Stimulated activated CD4-positive, alpha-beta T cell treated with anti-CD3 and anti-CD28 coated beads, TNF-alpha, amount 100 ng/mL, for 48 hours (primary cell): ENCODE measurements at places on chromosomes 5 and 9.
A peak's percentile ranks its signal among the peaks of the same experiment; 100 is the strongest.

DNA sequence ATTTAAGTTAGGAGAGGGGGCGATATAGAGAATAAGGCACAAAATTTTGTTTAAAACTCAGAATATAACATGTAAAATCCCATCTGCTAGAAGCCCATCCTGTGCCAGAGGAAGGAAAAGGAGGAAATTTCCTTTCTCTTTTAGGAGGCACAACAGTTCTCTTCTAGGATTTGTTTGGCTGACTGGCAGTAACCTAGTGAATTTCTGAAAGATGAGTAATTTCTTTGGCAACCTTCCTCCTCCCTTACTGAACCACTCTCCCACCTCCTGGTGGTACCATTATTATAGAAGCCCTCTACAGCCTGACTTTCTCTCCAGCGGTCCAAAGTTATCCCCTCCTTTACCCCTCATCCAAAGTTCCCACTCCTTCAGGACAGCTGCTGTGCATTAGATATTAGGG lies 18.3 kb downstream of the MOCS2 start:
- DNase-seq: no peak

DNA sequence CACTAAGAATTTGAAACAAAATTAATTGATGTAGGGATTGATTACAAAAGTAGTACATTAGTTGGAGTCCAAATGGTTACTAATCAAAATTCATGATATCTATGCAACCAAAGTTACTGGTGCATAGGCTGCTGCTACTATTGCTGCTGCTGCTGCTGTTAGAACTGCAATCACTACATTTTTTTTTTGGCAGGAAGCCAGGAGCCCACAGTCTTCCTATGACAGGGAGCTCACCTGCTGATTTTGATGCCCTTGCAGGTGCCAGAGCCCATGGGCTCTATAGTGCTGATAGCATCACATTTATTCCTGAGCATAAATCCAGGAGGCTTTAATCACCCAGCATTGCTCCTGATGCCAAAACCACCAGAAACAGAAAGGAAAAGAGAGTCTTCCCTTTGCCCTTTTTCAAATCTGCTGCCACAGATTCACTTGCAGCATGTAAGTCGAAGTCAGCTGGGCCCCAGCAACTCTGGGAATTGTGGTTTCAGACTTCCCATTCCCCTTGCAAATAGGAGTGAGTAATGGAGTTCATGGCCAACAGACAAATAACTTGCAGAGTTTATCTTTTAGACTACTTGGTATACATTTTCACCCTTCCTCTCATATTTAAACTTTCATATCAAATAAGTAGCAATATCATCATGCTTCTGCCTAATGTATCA lies 17.6 kb downstream of the SLCO6A1 start:
- no peak for DNase-seq

GRCh38 chr5:107242411-107243219 lies 428.1 kb downstream of the EFNA5 start:
- no peak for DNase-seq

- no peak for DNase-seq
Observed at GRCh38 chr5:86376214-86376613, 241.5 kb upstream of the COX7C start.

GRCh38 chr5:95842854-95843544 lies 20.5 kb upstream of the GLRX start:
- no peak for DNase-seq

DNA sequence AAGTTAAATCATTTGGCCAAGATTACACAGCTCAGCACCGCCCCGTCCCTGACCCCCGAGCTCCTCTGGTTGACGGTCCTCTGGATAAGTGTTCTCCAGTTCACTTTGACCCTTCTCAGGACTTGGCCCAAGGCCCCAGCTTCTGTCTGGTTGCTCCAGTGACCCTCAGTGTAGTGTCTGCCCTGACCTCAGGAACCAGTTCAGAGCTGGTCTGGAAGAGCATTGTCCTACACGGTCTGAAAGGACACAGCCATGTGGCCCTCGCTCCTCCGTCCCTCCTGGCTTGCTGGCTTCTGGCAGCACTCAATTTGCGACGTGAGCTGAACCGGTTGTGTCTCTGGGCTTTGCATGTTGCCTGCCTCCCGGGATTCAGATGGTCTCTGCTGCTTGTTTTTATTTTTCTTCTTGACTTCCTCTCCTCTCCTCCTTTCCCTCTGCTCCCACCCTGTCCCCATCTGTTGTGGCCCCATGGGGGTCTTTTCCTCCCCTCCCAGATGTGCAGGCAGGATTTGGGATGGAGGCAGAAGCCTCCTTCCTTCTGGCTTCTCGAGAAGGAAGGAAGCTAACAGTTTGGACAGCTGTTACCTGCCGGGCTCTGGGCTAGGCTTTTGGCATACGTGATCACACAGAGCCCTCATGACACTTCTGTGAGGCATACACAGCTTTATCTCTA lies 72.0 kb downstream of the PPARGC1B start:
- DNase-seq: no peak

DNA sequence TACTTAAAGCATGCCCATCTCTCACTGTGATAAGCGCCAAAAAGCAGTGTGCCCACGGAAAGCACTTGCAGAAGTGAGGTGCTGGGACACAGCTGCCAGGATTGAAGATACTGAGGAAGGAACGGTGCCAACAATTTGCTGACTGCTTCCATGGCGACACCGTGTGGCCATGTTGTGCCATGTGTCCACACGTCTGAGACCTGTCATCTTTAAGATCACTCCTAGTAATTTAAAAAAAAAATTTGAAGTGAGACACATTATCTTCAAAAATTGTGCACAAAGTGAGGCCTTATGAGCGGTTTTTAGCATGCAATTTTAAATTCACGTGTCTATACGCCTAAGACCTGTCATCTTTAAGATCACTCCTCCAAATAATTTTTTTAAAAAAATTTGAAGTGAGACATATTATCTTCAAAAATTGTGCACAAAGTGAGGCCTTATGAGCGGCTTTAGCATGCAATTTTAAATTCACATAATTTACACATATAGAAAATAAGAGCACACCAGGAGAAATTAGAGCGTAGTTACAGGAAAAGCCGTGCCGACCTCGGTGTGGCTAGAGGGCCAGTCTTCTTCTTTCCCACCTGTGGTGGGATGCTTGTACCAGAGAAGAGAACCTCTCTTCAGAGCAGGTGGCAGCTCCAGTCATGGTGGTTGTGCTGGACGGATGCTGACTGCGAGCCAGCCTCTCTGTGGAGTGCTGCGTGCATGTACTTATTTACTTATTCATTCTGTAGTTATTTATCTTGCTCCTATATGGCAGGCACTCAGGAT lies 21.4 kb upstream of the FLT4 start:
- DNase-seq: no peak

DNA sequence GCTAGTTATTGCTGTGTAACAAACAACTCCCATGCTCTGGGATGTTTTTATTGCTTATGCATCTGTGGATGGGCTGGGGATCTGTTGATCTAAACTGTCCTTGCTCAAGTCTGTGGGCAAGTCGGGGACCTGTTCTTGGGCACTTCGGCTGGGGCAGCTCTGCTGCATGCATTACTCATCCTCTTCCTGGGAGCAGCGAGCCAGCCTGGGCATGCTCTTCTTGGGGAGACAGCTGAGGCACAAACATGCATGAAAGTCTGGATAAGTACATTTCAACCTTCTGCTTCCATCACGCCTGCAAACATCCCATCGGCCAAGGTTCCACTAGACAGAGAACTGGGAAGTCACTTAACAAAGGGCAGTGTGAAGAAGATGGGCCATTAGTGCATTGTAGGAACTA lies 66.3 kb downstream of the ANKRD33B start:
- DNase-seq: no peak

DNA sequence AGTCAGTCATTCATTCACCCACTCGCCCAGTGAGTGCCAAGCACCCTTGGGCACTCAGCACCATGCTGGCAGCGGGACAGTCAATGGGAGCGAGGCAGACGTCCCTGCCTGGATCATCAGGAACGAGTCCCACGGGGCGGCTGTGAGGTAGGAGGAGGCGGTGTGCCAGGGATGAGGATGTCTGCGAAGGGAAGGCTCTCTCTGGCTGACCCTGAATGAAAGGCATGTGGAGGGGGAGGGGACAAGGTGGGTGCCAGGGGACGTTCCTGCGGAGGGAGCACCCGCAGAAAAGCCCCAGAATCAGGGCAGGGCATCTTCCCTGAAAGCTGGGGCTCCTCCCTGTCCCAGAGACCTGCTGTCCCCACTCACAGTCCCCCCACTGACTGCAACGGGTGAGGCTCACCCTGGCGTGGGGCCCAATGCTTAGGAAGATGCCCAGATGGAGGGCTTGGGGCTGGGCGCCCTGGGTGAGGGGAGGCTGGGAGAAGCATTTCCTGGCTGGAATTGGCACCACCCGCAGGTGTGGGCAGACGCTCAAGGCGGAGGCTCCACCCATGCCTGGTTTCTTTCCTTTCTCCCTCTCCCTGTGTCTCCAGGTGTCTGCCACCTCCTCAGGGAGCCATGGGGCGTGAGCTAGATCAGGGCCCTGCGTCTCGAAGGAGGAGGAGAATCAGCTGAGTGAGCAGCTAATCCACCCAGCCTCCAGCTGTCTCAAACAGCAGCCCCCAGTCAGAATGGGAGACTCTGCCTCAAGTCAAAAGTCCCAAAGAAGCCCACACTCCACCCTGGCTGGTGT lies 179.0 kb upstream of the PPP1R26 start:
- DNase-seq: no peak

GRCh38 chr9:684941-685340 lies 156.6 kb upstream of the DMRT1 start:
- DNase-seq: no peak

DNA sequence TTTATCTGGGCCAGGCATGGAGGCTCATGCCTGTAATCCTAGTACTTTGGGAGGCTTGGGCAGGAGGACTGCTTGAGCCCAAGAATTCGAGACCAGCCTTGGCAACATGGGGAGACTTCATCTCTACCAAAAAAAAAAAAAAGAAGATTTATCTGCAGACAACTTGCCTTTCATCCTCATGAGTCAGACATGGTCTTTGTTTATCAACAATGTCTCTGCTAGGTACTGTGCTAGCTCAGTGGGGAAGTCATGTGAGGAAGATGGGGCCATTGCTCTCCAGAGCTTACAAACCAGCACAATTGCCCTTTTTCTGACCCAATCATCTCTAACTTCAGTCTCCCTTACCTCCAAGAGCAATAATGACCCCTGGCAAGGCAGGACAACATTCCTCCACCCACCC lies 1.6 kb downstream of the URM1 start:
- DNase-seq: no peak

DNA sequence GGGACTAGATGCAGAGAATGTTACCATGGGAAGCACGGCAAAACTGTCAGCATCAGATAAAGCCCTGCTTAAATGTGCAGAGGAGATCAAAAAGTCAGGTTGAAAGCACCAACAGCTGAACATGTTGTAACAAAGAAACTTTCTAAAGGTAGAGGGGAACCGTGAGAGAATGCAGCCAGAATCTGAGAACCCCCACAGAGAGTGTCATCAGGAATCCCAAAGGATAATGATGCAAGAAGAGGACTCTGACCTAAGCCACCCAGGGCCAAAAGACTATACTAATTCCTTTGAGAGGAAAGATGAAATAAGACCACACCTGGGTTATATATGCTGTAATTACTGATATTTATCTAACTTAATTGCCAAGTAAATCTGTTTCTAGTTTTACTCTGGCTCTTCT lies 116.6 kb downstream of the PCSK1 start:
- DNase-seq: no peak

- no peak for DNase-seq
Observed at GRCh38 chr5:82597437-82597836, 319.3 kb upstream of the RPS23 start.

GRCh38 chr9:136193127-136193890 lies 11.6 kb downstream of the LHX3 start:
- DNase-seq: no peak

GRCh38 chr9:77587851-77588250 lies 60.3 kb downstream of the GNA14 start:
- DNase-seq: no peak

GRCh38 chr5:135997673-135998335 lies 31.0 kb upstream of the TGFBI start:
- DNase-seq: no peak

- DNase-seq: no peak
Observed at GRCh38 chr5:15013654-15014463, 142.3 kb upstream of the ANKH start.

- DNase-seq: no peak
Observed at GRCh38 chr5:132635873-132636272, 22.1 kb upstream of the IL13 start.

DNA sequence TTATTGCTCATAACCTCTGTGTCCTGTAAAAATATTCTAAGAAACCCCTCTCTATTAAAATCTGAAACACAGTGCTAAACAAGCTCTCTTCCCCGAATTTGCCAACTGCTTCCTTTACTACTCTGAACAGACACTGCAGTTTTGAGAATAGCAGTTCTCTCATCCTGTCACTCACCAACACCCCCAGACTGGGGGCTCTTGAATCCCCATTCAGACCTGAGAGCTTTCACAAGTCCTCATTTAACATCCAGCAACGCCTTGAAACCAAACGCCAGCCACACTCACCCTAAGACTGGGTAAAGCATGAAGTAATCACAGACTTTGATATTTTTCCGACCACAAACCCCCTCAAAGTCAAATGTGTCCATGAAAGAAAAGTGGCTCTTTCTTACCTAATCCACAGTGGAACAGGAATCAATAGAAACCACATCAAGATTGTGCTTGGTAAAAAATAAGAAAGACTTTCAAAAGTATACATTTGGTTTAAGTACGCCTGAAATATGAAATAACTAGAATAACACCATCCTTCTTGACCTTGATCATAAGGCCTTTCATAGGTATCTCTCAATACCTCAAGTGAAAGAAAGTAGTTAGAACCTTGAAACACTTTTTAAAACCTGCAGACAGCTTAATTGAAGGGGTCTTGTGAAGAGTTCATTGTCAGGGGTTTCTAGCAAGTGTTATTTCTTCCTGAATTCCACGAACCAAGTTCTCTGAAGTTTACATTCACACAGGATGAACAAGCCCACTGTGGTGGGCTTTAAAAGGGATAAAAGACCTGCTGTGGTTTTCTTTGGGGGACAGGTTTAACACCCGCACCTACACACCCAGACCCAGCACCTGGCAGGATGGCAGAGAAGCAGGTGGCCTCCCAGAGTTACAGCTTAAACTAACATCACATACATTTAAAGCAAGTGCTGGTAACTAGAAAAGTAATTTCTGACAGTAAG lies 412.6 kb downstream of the MLLT3 start:
- DNase-seq: peak; percentile 32

GRCh38 chr9:114790521-114790920 lies 15.3 kb downstream of the TNFSF15 start:
- no peak for DNase-seq

DNA sequence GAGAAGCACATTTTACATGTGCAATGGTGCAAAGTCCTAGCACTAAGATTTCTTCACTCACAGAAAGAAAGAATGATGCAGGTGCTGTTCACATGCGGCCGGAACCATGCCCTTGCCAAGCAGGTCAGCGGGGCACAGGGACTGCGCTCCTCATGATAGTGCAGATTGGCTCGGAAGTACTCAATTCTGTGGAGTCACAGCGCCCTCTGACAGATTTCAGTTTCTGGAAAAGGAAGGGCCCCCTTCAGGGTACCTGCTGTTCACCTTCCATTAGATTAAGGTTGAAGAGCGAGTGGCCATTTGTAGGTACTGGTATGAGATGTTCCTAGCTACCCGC lies 75.7 kb downstream of the TMC1 start:
- no peak for DNase-seq

DNA sequence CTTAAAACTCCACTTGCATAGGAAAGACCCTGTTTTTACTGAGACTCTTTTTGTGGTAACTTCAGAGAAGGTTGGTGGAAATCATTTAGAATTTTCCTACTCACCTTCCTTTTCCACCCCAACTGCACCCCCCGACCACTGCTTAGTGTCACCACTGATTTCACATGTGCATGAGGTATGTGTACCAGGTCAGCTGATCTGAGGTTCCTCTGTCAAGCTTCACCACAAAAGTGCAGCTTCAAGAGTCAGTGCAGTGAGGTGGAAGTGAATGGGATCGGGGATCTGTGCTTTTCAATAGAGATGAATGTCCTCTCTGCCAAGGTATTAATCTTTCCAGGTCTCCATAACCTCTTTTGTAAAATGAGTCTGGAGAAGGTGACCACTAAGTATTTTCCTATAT lies 260.5 kb upstream of the WWC1 start:
- DNase-seq: no peak
